Activated CD8-positive, alpha-beta memory T cell treated with anti-CD3 and anti-CD28 coated beads, Interleukin-2, amount 10 ng/mL, durations not matched to agents 7 days and 5 days (primary cell): ENCODE measurements at places on chromosomes 5 and 9. TPM values are rescaled to one million over a fixed set of nuclear protein-coding genes. Genes with fewer than 3 reads are reported as not detected.
A peak's percentile ranks its signal among the peaks of the same experiment; 100 is the strongest.

DNA sequence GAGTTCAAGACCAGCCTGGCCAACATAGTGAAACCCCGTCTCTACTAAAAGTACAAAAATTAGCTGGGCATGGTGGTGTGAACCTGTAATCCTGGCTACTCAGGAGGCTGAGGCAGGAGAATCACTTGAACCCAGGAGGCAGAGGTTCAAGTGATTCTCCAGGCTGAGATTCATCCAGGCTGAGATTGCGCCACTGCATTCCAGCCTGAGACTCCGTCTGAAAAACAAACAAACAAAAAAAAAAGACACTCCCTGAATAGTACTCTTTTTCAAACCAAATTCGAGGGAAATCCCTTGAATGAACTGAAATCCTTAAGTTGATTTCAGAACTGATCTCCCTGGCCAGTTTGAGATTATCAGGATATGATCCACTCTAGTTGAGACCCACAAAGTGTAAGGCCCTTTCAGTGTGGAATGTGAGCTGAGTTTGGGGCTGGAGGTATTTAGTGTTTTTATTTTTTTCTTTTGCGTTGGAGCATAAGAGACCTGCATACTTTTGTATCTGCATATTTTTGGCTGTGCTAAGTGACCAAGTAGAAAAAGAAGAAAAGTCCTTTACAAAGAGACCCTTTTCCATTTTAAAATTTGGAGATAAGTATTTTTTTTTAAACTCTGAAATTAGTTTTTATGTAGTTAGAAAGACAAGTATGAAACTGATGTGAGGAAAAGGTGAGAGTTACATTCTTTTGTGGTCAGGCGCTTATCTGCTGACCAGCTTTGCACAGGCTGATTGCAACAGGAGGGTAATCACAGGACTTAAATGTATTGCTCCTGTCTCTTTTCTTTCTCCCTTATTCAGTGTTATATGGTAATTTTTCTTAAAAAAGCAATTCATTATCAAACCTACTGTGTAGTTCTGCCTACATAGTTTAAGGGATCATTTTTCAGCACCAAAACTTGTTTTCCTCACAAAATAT lies 42.9 kb downstream of the TMEFF1 start:
- no peak for DNase-seq

Gene UBLCP1
- total RNA-seq = 21.4 TPM

DNA sequence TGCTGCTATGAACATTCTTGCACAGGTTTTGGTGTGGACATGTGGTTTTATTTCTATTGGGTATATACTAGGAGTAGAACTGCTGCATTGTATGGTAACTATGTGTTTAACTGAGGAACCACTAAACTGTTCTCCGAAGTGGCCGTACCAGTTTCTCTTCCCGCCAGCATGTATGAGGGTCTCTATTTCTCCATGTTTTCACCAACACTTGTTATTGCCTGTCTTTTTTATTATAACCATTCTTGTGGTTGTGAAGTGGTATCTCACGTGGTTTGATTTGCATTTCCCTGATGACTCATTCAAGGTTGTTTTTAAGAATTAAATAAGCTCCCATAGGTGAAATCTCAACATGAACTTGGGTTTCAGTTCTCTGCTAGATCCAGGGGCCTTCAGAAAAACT lies 19.4 kb downstream of the PDE8B start:
- no peak for DNase-seq

GRCh38 chr5:31113666-31114350 lies 79.7 kb upstream of the CDH6 start:
- DNase-seq = no peak

DNA sequence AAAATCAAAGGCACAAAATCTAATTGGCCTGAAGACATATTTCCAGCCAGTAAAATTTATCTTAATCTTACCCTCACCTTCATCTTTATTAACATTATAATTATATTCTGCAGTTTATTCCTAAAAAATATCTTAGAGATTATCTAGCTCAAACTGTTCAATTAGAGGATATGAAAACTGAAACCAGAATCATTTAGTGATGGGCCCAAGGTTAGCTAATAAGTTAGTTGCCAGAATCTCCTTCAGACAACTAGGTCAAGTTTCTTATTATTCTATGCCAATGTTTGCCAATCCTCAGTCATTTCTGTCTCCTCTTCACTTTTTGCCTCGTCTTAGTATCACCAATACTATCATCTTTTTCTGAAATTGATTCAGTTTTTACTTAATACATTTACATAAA lies 56.0 kb upstream of the RASA1 start:
- no peak for DNase-seq

DNA sequence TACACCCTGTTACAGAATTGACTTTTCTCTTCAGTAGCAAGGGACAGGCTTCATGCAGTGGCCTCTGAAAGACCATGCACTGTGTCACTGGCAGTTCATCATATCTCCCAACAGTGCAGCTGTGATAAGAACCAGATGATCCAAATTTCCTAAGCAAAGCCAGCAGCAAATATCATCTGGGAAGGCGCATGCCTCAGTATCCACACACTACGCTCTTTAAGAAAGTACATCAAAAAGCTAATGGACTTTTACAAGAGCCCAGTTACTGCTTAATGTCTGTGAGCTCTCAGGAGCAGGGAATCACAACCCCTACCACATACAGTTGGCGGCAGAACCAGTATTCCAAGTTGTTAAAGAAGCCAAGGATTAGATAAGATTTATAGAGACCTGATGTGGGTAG lies 25.1 kb downstream of the ADAMTSL1 start:
- DNase-seq = no peak

GRCh38 chr9:125835655-125836054 lies 88.5 kb downstream of the PBX3 start:
- no peak for DNase-seq

- DNase-seq = no peak
These were observed 134.8 kb downstream of the CDH10 start for GRCh38 chr5:24509943-24510342.

- DNase-seq = no peak
These were observed 45.2 kb downstream of the GCNT4 start for GRCh38 chr5:75006865-75007822.

Gene CMBL
- total RNA-seq = 3.2 TPM

DNA sequence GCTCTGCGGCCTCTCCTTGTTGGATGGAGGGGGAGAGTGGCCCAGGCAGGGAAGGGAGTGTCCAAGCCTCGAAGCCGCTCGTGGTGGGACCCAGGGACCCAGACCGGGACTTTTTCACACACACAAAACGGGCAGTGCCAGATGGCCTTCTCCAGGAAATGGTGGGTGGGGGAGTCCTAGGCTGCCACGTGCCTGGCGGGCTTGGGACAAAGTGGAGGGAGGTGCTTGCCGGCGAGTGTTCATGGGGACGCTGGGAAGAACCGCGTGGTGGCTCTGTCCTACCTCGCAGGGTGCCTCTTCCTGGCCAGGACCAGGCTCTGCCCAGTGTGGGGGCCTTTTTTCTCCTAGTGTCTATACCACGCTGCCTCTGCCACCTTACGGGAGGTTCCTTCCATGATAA lies 155.0 kb upstream of the COL5A1 start:
- no peak for DNase-seq

DNA sequence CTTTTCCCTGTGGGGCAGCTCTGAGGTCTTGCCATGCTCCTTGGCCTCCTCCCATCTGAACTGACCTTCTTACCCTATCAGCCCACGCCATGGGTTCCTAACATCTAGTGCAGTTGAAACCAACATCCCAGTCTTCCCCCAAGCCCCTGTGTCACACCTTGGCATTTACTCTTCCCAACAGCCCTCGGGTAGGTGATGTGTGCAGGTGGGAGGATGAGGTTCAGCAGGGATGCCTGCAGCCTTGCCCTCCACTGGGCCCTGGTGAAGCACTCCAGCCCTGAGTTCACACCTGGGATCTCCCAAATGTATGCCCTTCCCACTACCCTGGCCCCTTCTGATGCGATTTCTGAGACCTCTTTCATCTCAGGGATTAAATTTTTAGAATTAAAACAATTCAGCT lies 15.5 kb downstream of the IRX2 start:
- peak; percentile 11 for DNase-seq

Gene GPR150
- total RNA-seq = 0.58 TPM

Gene PCDHA7
- not detected for total RNA-seq

DNA sequence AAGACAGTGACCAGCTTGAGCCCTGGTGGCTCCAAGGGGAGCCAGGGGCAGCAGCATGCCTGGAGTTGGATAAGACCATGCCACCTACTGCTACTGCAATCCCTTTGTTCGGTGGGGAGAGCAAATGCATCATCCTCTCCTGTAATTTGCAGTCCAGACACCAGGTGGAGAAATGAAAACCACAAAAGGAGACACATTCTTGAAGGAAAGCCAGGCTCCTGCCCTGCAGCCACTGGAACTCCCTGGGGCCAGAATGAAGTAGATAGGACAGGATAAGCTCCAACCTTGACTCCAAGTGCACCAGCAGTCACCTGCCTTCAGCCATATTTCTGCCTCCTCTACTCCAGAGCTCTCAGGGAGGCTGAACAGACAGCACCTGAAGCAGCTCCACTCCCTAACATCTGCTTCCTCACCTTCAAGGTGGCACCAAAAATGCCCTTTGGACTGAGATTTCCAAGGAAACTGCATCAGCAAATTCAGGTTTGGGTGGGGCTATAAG lies 65.1 kb upstream of the IQGAP2 start:
- peak; percentile 59 for DNase-seq

DNA sequence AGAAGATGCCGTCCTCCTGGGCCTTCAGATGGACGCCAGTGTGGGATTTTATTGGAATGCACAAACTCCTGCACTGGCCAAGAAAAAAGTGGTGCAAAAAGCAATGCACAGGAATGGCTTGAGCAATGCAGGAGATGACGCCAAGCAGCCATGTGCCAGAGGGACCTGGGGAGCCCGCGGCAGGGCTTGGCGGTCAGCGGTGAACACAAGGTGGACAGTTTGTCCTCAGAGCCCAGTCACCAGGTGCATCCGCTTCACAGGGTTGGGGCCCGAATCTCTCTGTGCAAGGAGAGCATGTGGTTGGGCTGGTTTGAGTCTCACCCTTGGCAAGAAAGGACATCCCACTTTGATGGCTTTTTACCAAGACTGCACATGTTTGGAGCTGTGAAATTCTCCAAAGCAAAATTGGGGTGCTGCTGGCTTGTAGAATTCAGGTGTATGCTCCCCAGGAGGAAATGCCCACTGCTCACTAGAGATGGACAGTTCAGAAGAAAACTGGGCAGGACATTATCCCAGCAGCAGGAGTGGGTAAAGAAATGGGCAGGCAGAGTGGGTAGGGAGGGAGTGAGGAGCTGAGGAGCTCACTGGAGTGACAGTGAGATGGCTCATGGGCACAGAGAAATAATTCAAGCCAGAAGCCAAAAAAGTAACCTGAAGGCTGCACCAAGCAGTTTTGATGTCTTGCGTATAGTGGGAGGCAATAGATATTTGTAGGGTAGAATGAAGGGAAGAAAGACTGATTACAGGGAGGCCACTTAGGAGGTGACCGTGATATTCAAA lies 463.9 kb downstream of the MTRR start:
- no peak for DNase-seq

DNA sequence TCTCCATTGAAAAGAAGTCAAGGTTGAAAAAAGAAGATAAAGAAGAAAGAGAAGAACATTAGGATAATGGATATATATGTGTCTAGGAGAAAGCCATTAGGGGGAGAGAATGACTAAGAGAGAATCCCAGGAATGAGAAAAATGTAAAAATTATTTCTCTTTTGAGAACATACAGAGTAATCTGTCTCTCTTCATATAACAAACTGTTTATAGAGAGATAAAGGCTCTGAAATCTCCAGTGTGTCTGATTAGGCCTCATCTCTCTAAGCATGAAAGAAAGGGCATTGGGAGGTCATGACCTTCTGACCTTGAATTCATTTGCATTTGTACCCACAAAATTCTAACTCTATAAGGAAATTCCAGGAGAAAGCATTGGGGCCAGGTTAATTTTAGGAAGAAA lies 3.5 kb upstream of the MPDZ start:
- no peak for DNase-seq

Gene TTC39B
- 34.3 TPM for total RNA-seq
